Mucosa of gallbladder (tissue), 1 donor: ENCODE measurements at places on chromosomes 3 and 15. TPM values are rescaled to one million over a fixed set of nuclear protein-coding genes. Genes with fewer than 3 reads are reported as not detected.

Gene MRPL46
- total RNA-seq, result 17.5 TPM

GRCh38 chr15:86028961-86029360, 50.7 kb upstream of the AGBL1 start:
- DNase-seq, result no peak

- DNase-seq, result no peak
Observed at GRCh38 chr15:41995476-41995855, 23.1 kb upstream of the EHD4 start.

GRCh38 chr3:39147711-39148434, 5.5 kb downstream of the CSRNP1 start:
- DNase-seq, result no peak

- peak; percentile 49 for DNase-seq
Observed at GRCh38 chr15:57747206-57747896, 40.8 kb downstream of the POLR2M start.

Gene WNT7A
- 4.7 TPM for total RNA-seq
